ENCODE measurements at places on chromosomes 6 and 20.

GRCh38 chr6:125340991-125341390, 39.2 kb upstream of the HDDC2 start:
- DNase-seq: no peak

DNA sequence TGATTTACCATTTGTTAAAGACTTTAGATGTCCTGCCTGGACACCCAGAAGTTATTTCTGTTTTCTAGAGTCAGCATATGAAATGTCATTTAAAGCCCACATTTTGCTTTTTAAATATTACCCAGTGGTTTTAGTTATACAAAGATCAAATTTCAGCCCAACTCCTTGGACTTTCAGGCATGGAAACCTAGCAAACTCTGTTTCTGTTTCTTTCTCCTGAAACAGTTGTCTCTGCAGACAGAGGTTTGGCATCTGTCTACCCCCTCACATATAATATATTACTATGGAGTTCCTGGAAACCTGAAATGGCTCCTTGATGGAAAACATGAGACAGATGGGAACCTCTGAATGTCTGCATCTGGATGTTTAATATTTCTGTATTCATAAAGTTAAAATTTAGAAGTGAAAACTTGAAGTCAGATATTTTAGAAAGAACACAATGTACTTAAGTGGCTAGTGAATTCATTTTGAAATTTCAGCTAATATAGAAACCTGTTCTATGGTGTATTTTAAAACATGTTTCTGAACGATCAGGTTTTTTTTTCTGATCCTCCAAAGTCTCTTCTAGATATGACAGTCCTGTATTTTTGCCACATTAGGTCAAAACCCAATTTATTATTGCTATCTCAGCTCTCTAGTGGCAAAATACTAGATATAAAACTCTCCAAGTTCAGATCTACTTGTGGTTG, 743.3 kb downstream of the CD109 start:
- no peak for DNase-seq

DNA sequence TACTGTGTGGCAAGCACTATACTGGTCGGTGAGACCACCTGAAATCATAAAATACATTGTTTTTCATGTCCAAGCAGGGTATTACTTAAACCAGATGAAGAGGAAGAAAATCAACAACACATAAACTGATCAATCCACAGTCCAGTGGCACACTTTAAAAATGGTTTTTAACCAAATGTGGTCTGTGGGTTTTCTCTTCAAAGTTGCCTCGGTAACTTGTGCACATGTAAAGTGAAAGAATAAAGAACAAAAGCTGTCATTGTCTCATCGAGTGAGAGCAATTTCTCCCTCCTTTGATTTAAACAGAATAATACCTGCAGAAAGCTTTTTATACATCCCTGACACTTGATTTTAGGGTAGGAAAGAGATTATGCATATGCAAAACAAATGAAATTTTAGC, 3.7 kb downstream of the FLRT3 start:
- no peak for DNase-seq

DNA sequence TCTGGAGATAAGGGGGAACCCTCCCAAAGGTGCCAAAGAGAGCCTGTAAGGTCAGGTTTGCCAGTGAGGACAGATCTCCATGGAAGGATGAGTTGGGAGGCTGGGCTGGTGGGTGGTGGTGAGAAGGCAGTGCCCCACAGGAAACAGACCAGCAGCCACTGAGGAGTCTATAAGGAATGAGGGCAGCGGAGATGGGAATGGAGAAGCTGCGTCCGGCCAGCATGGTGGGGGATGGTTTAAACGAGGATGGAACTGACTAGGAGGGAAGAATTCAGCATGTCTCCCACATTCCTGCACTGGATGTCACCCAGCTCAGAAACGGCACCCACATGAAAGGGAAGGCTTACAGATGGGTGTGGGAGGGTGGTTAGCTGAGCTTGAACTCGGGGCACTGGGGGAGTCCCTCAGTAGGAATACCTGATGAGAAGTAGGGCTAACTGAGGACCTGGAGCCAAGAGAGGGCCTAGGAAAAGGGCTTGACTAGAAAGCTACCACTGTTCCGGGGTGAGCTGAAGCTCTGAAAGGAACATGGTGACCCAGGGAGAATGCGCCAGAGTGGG, 53.2 kb downstream of the FOXA2 start:
- DNase-seq: no peak

- DNase-seq: no peak
Observed at GRCh38 chr6:143774347-143774746, 68.8 kb upstream of the LTV1 start.

DNA sequence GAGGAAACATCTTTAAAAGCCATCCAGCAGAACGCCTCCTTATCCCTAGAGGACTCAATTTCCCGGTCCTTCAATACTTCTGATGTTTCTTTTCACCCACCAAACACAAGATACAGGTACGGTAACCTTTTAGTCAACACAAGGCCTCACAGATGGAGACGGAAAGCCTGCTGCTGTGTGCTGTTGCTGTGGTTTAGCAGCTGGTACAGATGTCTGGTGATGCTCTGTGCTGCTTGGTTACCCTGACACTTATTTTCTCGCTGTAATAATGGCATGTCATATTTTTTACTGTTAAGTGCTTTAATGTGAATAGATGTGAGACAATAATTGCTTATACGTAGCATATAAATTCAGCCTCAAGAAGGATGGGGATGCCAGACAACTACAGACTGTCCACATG, 25.3 kb downstream of the GMDS start:
- DNase-seq: peak; percentile 79

DNA sequence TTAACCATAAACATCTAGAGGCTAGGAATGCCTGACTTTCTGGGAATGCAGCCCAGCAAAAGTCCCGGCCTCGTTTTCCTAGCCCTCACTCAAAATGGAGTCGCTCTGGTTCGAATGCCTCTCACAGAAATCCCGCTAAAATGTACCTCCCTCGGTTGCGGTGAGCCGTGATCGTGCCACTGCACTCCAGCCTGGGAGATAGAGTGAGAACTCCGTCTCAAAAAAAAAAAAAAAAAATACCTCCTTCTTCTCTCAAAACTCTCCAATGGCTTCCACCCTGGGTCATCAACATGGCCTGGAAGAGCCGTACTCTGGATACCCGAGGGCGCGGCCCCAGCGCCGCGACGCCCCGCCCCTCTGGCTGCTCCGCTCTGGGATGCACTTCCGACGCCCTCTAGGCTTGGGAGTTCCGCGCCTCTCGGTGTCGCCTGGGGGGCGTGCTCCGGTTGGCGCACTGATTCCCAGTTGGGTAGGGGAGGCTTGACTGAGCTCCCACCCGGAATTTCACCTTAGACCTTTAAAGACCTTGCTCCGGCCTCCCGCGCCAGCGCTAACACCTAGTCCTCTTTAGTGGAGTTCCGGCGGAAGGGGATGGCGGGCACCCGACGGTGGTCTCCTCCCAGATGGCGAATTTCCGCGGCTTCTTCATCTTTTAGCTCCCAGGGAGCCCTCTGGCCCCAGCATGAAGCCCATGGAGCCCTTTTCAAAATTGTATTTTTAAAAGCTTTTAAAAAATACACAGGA, 12.3 kb downstream of the HMGN4 start:
- peak; percentile 49 for DNase-seq

DNA sequence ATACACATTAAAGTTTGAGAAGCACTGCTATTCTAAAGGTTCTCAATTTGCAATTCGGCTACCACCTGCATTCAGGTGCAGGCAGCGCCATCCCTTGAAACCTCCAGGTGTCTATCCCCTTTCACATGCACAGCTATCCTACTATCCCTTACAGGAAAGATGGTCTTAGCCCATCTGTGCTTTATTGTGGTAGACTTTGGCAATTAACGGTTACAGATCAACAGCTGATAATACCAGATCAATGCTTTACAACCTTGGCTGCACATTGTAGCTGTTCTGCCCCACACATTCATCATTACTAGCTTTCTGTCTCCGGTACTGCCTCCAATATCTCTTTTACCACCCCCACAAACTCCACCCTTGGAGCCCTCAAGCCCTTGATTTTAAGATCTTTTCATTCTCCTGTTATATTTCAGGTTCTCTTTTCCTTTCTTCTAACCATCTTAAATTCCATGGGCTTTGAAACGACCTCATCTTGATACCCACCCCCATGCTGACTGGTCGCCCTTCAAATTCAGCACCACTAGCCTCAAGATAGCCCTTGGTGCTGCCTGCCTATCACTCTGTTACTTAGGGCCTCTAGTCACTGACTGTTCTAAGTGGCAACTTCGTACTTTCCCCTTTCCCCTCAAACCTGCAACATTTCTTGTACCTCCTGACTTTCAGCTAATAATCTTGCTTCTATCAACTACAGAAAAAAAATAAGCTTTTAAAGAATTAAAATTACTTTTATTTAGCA, 50.8 kb downstream of the SPTLC3 start:
- no peak for DNase-seq

GRCh38 chr6:1485678-1486077, 96.3 kb downstream of the FOXF2 start:
- DNase-seq: no peak

All from NCI-H1417 (cell line).